ENCODE measurements at places on chromosomes 1 and 21.

DNA sequence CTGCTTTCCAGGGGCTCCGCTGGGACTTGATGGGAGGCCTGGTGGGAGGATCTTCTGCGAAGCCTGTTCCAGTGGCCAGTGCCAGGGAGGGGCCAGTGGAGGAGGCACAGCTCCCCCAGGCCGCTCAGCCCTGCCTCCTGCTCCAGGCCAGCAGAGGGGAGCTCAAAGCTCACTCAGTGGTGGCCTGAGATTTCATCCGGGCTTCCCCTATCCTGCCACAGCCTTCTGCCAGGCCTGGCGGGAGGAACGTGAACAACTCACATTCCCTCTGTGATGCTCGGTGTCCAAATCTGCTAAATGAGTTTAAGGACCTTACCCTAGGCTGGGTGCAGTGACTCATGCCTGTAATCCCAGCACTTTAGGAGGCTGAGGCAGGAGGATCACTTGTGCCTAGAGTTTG, 3.3 kb downstream of the CLCNKB start:
- DNase-seq, result no peak

DNA sequence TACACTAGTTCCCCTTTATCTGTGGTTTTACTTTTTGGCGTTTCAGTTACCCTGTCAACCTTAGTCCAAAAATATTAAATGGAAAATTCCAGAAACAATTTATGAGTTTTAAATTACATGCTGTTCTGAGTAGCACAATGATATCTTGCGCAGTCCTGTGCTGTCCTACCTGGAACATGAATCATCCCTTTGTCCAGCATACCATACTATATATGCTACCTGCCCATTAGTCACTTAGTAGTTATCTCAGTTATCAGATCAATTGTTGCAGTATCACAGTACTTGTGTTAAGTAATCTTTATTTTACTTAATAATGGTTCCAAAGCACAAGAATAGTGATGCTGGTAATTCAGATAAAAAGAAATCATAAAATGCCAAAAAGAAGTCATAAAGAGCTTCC, 52.7 kb downstream of the AGBL4 start:
- DNase-seq, result no peak

DNA sequence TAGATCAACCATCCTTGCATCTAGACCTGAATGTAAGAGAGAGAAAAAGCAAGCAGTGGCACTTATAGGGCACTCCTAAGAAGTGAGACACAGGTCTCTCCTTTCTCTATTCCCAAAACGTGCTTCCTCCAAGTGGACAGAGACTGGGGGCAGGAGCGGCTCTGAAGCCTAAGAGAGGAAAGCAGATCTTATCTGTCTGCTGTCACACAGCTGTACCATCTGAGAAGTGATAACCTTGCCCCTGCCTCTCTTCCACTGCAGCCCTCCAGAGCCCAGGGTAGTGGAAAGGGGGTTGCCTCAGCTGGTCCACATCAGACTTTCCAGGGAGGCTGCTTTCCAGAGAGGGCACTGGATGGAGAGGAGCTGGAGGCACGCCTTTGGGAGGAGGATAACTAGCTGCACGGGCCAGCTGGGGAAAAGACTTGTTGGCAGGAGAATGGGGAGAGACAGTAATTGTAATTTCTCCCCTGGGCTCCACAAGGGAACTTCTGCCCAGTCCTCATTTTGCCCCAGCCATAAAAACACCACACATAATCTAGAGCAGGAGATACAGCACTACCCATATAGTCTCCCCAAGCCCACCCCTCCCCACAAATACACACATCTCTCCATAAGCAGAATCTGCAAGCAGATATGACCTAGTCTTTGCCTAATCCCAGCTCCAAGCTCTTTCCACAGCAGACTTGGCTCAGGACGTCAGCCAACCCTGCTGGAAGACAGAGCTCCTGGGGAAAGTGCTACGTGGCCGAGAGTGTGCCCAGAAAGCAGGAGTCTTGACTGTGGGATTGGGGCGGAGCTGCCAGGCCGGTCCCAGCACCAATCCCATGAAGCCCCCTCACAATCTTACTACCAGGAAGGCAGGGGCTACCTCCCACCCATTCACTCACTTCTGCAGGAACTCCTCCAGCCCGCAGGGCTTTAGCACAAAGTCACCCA, 31.2 kb downstream of the PIK3C2B start:
- no peak for DNase-seq

- DNase-seq, result no peak
These were observed 30.5 kb downstream of the OR10J1 start for GRCh38 chr1:159469921-159470533.

GRCh38 chr1:20700636-20701215, 17.1 kb downstream of the KIF17 start:
- no peak for DNase-seq

DNA sequence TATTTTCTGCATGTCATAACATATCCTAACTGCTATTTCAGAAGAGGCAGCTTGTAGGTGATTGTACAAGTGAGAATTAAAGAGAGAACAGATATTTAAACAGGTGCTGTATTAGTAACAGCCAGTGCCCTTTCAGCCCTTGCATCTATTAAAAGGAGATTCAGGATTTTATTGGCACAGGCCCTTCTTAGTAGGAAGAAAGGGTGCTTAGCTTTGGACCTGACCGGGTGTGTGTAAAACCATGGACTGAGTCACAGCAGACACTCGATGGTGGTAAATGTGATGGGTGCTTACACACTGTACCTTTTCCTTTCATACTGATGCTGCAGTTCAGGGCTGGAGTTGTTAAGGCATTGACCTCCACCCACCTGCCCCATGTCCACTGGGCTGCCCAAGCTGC, 12.7 kb upstream of the CD101 start:
- no peak for DNase-seq

- no peak for DNase-seq
These were observed 8.4 kb downstream of the ZBTB7B start for GRCh38 chr1:155011004-155011416.

Measured in stimulated activated CD4-positive, alpha-beta T cell treated with anti-CD3 and anti-CD28 coated beads, Interleukin-1b, Interleukin-23, amount 100 ng/mL, for 48 hours (primary cell).